ENCODE measurements at places on chromosomes 7 and 10.

DNA sequence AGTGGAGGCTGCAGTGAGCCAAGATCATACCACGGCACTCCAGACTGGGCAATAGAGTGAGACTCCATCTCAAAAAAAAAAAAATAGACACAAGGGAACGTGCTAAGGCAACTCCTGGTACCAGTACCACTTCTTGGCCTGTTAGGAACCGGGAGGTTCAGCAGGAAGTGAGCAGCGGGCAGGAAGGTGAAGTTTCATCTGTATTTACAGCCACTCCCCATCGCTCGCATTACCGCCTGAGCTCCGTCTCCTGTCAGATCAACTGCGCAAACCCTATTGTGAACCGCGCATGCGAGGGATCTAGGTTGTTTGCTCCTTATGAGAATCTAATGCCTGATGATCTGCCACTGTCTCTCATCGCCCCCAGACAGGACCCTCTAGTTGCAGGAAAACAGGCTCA is 69.9 kb upstream of the FOXK1 start:
- no peak for DNase-seq

- no peak for DNase-seq
Measured at GRCh38 chr10:70508912-70509756, 30.6 kb downstream of the PALD1 start.

DNA sequence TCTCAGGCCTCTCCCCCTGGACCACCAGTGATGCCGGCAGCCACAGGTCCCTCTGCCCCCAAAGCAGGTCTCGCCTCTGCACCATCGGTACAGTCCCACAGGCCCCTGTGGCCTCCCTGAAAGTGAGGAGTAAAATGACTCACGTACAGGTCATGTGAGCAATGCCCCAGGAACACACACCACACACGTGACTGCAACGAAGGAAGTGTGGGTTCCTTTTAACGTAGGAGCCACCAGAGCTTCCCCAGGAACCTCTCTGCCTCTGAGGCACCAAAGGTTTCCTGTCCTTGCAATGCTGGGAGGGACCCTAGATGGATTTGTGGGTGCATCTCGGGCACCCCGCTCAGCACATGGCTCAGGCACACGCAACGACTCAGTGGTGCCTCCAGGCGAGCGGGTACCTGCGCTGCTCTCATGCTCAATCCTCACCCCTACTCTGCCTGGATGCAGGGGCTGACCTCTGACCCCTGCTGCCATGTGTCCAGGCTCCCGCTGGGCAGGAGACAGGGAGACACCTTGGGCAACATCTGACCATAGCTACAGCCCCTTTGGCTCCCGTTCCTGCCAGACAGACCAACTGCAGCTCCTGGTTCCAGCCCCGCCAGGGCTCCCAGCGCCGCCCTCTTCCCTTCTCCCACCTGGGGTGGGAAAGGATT is 120.7 kb downstream of the PRKAG2 start:
- no peak for DNase-seq

- DNase-seq: no peak
Measured at GRCh38 chr10:644076-644942, 45.2 kb downstream of the DIP2C start.

DNA sequence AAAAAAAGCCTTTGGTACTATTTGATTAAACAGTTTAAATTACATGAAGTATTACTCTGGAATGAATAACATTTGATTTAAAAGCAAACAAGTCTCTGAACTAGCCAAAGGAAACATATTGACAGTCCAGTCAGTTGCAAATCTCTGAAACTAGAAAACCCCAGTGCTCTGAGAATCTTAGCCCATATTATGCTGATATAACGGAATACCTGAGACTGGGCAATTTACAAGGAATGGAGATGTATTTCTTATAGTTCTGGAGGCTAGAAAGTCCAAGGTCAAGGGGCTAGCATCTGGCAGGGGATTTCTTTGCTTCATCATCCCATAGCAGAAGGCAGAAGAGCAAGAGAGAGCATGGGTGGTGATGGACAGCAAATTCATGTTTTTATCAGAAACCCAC is 21.7 kb upstream of the FKBP9 start:
- no peak for DNase-seq

DNA sequence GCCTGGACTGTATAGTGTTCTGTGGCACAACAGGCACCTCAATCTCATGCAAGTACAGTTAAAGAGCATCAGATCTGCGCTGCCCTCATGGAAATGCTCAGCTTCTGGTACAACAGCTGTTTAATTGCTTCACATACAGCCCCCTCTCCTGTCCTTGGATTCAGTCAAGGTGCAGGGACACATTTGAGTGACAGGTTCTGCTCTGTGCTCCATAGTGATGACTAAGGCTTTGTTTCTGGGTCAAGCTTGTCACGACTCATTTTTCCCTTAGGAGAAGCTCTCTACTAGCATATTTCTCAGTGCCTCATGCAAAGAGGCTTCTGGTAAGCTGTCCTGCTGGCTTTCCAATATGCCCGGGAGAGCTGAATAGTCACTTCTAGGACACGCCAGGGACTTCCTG is 26.8 kb upstream of the MYO3A start:
- DNase-seq: no peak

DNA sequence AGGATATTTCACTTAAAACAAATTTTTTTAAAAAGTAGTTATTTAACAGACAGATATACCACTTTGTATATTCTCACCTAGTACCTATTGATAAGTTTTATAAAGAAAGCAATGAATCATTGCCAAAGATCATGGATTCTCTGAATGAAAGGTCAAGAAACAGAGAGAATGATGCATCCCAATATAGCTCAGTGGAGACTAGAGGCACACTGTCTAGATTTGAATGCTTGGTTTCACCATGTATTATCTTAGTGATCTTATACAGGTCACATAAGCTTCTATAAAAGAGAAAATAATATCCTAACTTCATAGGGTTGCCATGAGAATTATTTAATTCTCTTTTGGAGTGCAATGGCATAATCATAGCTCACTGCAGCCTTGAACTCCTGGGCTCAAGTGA is 87.0 kb upstream of the LRRN3 start:
- no peak for DNase-seq

GRCh38 chr10:114576132-114576487 is 82.0 kb downstream of the ABLIM1 start:
- no peak for DNase-seq
